Placental epithelial cell (primary cell): ENCODE measurements at places on chromosomes 13 and 19. TPM values are rescaled to one million over a fixed set of nuclear protein-coding genes. Genes with fewer than 3 reads are reported as not detected.

Gene CFD
- 1.3 and 1.6 TPM in 2 replicates for total RNA-seq

Gene CYP4F3
- total RNA-seq: under 0.01 TPM in 1 of 2 replicates, not detected in the other

Gene ZNF829
- total RNA-seq: 3.1 and 4.7 TPM in 2 replicates

Gene GAS6
- total RNA-seq: 69.9 and 246 TPM in 2 replicates

Gene SOX1
- total RNA-seq: not detected in 2 replicates

Gene SERPINE3
- under 0.01 TPM in 2 replicates for total RNA-seq
